ENCODE measurements at places on chromosomes 13 and 19.

GRCh38 chr13:20351281-20352022, 119.3 kb upstream of the GJB6 start:
- no peak for DNase-seq

DNA sequence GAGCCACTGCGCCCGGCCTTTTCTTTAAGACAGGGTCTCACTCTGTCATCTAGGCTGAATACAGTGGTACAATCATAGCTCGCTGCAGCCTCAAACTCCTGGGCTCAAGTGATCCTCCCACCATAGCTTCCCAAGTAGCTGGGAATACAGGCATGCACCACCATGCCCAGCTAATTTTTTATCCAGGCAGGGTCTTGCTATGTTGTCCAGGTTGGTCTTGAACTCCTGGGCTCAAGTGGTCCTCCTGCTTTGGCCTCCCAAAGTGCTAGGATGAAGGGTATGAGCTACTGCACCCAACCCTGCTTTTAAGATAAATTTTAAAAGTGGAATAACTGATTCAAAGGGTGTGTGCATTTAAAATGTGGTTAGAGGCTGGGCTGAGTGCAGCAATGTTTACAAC, 14.1 kb downstream of the NOSIP start:
- no peak for DNase-seq

- no peak for DNase-seq
Observed at GRCh38 chr13:45341799-45342500, 967 bp upstream of the TPT1 start.

DNA sequence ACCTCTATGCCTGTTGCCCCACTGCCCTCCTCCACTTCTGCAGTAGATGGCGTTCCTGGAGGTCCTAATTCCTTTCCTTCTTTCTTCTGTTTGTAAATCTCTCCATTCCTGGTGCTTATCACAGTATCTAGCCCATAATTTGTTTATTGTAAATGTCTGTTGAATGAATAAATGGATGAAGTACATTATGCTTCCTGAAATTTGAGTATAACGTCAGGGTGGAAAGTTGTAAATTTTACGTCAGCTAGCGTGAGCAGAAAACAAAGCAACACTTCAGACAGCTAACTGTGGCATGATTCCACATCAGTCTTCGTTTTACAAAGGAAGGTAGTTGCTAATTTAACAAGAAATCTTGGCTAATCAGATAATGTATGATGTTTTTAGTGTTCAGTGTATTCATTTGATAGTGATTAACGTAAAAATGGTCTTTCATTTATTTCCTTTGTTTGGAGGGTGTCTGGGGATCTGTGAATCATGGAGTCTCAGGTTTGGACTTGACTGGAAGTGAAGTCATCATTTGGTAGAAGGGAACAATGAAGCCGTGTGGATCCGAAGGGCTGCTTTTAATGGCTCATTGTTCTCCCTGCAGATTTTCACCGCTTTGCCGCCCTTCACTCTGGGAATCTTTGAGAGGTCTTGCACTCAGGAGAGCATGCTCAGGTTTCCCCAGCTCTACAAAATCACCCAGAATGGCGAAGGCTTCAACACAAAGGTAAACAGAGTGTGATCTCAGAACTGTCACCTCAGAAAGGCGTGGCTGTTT, 215.1 kb downstream of the SHISA2 start:
- DNase-seq, result no peak

DNA sequence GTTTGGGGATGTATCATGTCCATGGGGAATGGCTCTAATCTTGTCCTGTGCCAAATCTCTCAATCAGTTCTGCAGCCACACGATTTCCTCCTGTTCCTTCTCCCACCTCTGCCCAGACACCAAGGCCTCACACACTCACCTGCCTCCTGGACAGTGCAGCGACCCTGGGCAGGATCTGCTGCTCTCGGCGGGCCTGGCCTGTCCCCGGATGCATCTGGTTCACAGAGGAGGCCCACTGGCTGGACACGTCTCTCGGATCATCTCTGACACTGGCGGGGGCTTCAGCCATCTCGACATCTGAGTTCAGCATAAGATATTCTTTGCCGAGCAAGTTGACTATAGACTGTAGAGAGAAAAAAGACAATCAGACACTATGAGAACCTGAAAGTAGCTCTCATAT, 5.9 kb downstream of the ZSCAN5B start:
- no peak for DNase-seq

- no peak for DNase-seq
Observed at GRCh38 chr13:48909056-48909389, 66.7 kb upstream of the FNDC3A start.

- DNase-seq, result no peak
Observed at GRCh38 chr13:43758834-43759233, 27.9 kb downstream of the ENOX1 start.

- DNase-seq, result no peak
Observed at GRCh38 chr13:27283906-27284493, 13.4 kb downstream of the RASL11A start.

DNA sequence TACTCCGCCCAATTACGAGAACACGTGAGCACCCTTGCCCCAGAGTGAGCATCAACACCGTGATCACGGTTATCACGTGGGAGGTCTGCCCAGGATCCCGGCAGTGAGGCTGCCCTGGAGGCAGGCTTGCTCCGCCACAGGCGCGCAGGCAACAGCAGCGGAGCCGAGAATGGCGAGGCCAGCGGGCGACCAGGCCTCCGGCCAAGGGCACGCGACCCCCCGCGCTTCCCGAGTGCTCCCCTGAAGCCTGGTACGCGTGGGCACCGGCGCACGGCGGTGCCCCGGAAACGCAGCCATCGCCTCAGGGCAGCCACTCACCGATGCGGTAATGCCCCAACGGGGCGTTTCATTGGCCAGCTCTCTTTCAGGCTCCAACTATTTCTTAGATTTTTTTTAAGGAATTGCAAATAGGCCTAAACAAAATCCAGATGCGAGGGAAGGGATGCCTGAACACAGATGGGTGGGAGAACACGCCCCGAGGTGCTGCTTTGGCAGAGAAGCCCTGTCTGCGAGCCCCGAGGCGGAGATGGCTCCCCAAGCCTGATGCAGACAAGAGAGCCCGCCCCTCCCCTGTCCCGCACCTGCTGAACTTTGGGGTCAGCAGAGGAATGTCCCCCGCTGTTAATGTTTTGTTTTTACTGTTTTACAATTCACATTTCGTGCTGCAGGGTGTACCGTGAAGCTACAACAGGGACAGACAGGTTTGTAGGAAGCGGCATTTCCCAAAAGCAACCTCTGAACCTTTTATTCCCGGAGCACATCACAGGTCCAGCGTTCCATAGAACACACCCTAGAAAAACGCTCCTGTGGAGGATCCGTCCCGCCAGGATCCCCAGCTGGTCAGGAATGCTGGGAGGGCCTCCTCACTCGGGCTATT, 132.7 kb downstream of the ZDHHC20 start:
- DNase-seq, result no peak

GRCh38 chr19:49070416-49070815, 2.1 kb downstream of the KCNA7 start:
- DNase-seq, result no peak

DNA sequence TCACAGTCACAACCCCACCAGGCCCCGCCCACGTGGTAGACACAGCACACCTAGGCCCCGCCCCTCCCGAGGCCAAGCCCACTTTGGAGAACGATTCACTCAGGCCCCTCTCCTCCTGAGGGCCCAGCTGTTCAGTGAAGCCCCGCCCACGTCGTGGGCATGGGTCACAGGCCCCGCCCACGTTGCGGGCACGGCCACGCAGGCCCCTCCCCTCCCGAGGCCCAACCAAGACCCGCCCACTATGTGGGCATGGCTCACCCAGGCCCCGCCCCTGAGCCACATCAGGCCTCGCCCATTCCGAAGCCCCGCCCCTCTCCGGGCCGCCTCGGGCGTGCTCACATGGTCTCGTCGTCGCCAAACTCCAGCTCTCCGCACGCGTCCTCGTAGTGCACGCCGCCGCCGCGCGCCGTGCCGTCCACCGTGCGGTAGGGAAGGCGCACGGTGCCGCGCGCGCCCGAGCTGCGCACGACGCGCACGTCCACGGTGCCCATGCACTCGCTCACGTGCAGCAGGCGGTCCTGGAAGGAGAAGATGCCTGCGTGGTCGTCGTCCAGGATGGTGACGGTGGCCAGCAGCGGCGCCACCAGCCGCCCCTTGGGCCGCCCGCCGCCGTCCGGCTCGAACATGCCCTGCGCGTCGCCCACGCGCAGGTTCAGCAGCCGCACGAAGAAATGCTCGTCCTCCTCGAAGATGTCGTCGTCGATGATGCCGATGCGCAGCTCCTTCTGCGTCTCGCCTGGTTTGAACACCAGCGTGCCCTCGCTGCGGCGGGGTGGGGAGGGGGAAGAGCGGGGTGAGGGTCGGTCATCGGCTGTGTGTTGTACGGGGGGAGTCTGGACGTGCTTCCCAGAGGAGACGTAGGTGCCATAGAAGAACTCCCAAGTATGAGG, 24.0 kb downstream of the SLC8A2 start:
- peak; percentile 26 for DNase-seq

DNA sequence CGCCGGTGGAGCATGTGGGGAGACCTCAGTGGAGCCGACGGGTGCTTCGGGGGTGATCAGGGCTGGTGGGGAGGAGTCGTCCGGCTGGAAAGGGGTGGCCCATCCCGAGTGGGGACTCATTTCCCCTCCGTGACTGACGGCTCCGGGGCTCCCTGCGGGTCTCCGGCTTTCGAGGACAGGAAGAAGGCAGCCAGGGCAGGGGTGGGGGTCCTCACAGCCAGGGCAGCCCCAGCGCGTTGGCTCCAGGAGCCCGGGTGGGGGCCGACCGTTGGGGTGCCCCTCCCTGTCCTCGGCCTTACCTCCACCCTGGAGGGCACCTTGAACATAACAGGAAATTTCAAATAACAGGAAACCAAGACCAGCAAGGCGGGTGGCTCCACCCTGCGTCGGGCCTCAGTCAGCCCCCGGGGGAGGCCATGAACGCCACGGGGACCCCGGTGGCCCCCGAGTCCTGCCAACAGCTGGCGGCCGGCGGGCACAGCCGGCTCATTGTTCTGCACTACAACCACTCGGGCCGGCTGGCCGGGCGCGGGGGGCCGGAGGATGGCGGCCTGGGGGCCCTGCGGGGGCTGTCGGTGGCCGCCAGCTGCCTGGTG, at the start of gene S1PR4:
Gene S1PR4, plus strand, starts transcription at position 393 of the 596 bp plus-strand sequence. Its CDS starts 24 bp downstream, at position 417.
- peak; percentile 51 for DNase-seq

DNA sequence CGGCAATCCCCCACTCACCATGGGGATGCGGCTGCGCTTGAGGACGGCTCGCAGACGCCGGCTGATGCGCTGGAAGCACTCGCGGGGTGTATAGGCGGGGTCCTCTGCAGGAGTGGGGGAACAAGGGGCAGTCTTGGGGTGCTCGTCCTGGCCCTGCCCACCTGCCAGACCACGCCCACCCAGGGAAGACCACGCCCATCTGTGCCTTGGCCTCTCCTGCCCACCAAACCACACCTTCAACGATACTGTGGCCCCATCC, 6.7 kb downstream of the RNU6-9 start:
- no peak for DNase-seq

DNA sequence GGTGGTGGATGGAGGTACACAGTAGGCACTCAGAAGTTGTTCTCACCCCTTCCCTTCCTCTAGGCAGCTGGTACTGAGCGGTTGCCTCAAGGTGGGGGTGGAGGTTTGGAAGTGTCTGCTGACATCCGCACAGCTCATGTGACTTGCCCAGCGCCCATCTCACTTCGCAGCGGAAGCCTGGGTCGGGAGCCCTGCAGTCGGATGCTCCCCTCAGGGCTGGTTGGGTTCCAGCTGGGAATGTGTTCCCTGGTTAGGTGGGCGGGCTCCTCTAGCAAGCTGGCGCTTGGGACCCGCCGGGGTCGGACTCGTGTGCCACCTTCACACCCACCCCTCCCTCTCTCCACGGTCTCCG, 10.2 kb downstream of the PPP1R37 start:
- no peak for DNase-seq

GRCh38 chr19:8151767-8152035, 2.3 kb upstream of the FBN3 start:
- no peak for DNase-seq

DNA sequence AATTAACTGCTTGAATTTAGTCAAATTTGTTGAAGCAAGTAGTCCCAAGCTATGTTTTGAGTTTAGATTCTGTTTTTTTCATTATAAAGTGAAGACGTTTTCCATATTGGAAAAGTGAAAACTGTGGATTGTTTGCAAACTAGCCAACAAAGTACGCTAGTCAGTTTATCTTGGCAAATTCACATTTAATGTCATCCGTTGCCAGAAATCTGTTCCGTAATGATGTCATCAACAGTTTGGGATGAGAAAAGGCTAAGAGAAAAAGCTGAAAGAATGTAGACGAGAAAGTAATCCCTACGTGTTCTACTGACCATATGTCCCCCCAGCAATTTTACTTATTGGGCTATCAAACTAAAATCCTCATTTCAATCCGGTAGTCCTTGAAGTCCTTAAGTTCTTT, 419.6 kb downstream of the GPC6 start:
- DNase-seq, result no peak

Measured in activated T-helper 1 cell treated with anti-CD3 and anti-CD28 coated beads, Interleukin-2, amount 50 U/mL, for 16 hours (primary cell).